ENCODE measurements at places on chromosomes 6 and 20. TPM values are rescaled to one million over a fixed set of nuclear protein-coding genes. Genes with fewer than 3 reads are reported as not detected.

The SEC23B gene
- 32.8 TPM for total RNA-seq

The HTR1E gene
- total RNA-seq, result not detected

The OOEP gene
- total RNA-seq, result 0.38 TPM

The MMP24 gene
- total RNA-seq, result not detected

The C20orf204 gene
- 6.1 TPM for total RNA-seq

The MAP7 gene
- 0.49 TPM for total RNA-seq

The CASS4 gene
- total RNA-seq, result 37.0 TPM

The SMLR1 gene
- total RNA-seq, result not detected

The LIME1 gene
- total RNA-seq, result 165 TPM

The MAK gene
- total RNA-seq, result 0.73 TPM

The EFCAB8 gene
- 2.5 TPM for total RNA-seq

The RUNX2 gene
- 17.5 TPM for total RNA-seq

The PTK6 gene
- 0.22 TPM for total RNA-seq

The NHSL1 gene
- total RNA-seq, result 0.06 TPM

The UBE2C gene
- total RNA-seq, result 0.52 TPM

The TBC1D22B gene
- total RNA-seq, result 6.6 TPM

The LY6G6F gene
- total RNA-seq, result not detected

The TBCC gene
- 68.3 TPM for total RNA-seq
